ENCODE measurements at places on chromosomes 3 and 15.

DNA sequence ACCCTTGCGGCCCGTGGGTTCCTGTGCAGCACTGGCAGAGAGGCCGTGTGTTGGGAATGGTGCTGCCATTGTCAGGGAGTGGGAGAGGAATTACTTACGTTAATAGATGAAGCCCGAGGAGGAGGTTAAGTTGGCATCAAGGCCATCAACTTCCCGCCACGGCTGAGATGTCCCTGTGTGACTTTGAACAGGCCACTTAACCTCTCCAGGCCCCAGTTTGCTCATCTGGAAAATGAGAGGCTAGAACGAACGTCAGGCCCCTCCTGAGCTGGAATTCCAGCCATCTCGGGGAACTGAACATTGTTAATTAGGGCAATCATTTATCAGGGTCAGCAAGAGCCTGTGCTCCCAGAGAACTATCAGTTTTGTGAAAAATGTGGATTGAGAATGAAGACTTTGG lies 91.4 kb upstream of the MYZAP start:
- DNase-seq = no peak

DNA sequence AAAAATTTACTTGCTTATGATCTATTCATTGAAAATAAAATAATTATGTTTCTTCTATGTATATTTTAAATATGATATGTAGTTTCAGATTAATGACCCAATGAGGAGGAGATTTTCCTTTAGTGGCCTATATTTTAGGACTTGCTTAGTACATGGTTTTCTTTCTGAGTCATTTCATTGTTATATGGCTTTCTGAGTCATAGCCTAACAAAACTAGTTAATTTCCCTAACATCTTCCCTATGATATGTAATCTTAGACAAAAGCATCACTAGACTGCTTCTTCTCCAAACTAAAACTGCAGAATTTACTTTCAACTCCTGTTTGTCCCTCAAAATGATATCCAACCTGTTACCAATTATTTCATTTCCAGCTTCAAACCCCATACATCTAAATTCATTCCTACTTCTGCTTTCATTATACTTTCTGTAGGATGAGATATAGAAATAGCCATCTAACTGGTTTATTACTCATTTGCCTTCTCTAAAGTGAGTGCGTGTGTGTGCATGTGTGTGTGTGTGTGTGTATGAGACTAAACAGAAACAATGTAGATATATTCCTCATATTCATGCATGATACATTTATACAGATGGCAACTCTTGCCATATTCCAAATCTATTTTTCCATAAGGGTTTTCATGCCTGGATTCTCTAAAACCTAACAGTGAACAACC lies 915.0 kb upstream of the GBE1 start:
- no peak for DNase-seq

GRCh38 chr3:73433079-73433478 lies 191.7 kb downstream of the PDZRN3 start:
- DNase-seq = no peak

- DNase-seq = no peak
Measured at GRCh38 chr3:35970793-35971192, 331.5 kb downstream of the ARPP21 start.

GRCh38 chr3:71710906-71711494 lies 14.2 kb downstream of the EIF4E3 start:
- DNase-seq = peak; percentile 50

DNA sequence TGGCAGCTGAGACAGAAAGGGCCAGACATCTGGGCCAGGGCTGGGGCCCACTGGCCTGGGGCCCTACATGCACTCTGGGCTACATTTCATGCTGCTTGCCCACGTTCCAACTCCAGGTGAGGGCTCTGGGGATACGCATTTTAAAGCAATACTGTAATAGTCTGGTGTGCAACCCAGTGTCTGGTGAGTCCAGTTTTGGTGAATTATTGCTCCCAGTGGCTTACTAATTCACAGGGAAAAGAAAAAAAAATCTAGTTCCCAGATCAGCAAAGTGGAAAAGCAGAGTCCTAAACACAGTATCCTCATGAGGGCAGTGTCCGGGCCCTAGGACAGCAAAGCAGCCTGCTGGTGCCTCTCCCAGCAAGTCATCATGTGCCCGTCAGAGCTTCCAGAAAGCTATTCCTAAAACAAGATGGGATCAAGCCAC lies 82.4 kb downstream of the CCNL1 start:
- no peak for DNase-seq

DNA sequence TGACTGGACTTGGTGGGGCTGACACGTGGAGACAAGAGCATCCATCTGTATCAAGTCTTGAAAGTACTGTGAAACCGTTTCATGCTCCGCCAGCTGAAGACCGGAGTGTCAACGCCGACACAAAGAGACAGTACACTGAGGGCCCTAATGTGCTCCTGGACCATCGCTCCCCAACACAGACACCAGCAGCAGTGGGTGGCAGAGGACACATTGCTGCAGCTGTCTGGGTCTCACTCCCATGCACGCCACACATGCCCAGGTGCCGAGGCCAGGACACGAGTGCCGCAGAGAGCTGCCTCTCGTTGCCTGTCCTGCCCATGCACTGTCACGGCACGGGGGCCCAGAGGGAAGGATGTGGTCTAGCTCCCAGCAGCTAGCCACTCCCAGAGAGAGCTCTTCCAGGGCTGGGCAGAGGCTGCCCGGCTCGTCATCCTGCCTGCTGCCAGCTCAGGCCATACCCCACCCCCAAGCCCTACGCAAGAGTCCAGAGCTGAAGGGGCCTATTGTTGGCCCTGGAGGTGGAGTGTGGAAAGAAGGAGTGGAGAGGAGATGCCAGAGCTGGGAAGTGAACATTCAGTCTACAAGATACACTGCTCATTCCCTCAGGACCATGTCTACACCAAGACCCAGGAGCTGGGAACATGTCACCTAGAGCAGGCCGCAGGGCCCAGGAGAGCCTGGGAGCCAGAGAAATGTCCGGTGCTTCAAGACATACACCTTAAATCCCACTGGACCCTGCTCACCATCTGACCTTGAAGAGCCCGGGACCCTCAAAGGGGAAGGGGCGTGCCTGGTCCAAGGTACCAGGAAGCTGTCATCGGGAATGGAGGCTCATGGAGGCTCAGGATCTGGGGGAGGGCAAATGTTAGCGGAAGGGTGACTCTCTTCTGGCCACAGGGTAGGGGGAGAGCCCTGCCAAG lies 7.7 kb downstream of the TNK2 start:
- no peak for DNase-seq

GRCh38 chr15:41984622-41985021 lies 12.3 kb upstream of the EHD4 start:
- no peak for DNase-seq

DNA sequence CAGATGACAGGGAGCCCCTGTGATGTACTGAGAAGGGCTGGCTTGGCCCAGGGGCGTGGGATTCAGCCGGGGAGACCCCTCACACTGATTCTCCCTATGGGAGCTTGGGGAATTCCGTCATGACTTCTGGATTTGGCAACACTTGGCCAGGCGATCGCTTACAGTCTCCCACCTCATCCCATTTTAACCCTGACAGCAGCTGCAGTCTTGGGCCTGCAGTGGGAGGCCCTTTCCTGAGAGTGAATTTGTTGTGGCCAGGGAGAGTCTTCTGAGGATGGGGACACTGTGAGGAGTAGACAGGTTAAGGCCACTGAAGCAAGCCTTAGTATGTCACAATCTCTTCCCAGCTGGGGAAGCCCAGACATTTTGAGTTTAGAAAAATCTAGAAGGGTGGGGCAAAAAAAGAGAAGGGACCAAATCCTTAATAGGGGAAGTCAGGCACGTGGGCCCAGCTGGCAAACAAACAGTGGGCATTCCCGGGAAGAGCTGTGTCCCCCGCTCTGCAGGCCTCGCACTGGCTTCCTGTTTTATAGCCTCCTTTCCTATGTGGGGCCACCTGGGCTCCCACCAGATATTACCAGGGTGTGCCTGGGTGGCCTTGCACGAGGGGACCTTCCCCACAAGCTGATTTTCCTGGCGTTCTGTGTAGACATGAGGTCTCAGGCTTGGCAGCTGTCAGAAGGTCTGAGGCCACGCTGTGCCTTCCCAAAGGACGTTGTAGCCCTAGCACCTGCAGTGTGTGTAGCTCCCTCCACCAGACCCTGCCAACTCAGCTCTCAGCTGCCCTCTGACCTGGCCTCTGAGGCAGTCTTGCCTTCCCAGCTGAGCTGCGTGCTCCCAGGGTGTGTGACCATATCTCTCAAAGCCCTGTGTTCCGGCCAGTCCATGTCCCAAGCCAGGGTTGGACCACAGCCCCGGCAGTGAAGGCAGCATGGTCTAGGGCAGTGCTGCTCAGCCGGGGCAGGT lies 64.5 kb downstream of the FEM1B start:
- DNase-seq = no peak

DNA sequence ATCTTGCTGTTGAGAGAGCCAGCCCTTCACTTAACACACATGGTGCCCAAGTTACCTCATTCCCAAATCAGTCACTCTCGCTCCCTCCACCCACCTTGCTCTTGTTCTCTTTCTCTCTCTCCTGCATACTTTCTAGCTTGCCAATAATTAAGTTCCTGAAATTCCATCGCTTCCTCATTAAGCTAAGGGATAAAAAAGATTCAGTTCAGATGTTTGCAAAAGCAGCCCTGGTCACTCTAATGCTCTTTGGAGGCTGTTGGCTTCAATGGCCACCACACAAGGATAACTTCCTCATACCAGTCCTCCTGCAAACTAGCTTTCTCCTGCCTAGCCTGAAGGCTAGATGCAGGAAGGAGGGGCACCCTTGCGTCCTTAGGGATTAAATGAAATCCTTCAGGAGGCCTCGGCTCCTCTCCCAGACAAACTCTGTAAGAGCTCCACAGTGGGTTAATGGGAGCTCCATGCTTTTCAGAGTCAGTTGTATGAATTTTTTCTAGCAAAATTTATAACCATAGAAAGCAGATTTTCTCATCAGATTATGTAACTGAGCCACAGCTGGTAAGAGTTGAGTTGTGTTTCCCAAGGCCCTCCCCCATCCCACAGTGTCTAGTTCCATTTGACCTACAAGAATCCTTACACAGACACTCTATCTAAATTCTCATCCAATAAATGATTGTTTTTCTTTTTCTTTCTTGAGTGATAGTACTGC lies 176.6 kb upstream of the TRIM42 start:
- peak; percentile 92 for DNase-seq

DNA sequence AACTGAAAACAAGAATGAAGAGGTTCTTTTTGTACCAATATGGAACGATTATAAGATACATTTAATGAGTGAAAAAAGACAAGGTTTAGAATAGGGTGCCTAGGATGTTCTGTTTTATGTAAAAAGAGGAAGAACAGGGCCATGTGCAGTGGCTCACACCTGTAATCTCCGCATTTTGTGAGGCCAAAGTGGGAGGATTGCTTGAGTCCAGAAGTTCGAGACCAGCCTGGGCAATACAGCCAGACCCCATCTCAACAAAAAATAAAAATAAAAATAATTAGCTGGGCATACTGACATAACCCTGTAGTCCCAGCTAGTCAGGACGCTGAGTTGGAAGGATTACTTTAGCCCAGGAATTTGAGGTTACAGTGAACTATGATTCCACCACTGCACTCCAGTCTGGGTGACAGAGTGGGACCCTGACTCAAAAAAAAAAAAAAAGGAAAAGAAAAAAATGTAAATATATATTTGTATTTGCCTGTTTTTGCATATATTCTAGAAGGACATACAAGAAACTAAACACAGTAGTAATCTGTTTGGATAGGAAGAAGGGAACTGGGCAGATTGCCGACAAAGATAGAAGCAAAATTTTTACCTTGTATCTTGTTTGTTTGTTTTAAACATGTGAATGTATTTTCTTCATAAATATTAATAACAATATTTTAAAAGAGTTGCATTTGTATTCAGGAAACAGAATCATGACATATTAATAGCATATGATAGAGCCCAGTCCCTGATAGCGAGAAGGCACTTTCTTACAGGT lies 174.3 kb downstream of the SOX2 start:
- no peak for DNase-seq

DNA sequence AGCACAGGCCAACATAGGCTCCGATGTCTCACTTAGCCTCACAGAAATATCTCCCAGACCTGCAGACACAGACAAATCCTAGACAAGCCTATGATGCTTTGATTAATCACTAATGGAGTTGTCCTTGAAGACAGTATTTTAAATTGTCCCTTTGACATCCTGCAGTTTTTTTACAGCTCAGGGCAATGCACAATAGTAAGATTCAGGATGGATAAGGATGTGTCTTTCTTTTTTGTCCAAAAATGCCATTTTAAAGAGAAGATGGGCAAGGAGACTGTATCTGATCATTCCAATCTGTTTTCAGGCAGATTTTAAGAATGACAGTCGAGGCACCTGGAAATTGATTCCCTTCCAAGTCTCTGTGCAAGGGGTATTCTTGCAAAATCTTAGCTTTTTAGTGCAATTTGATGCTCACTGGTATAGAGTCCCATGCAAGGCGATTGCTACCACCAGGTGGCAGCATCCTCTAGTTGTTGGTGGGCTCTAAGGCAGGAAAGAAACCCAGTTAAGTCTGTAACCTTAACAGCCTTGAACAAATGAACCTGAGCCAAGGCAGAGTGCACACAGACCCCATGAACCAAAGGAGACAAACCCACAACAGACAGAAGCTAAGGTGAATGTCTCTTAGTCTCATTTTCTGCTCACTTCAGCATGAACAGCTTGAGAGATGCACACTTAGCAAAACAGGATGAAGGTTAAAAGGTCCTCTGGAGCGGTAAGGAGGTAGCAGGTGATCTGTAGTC lies 51.2 kb upstream of the MINAR1 start:
- peak; percentile 75 for DNase-seq

- no peak for DNase-seq
Measured at GRCh38 chr3:187963677-187964385, 190.1 kb upstream of the LPP start.

GRCh38 chr3:35864871-35865270 lies 225.5 kb downstream of the ARPP21 start:
- DNase-seq = no peak

GRCh38 chr15:94135486-94136147 lies 95.7 kb upstream of the MCTP2 start:
- no peak for DNase-seq

DNA sequence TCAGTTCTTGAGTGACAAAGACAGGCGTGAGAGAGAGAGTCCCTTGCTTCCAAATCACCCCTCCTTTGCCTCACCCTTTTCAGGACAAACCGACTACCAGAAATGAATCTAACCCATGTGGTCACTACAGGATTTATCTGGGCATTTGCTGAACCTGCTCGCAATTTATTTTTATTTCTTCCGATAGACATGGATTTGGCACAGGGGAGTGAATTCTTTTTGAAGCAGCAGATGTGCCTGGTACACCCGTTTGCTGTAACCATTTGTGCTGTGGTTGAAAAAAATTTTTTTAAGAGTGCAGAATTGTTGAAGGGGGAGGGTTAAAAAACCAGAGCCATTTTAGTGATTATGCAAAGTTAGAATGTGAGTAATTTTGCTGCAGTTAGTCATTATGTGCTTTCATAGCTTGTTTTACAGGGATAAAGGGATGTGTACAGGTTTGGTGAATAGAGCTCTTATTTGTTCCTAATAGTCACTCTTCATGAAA lies 442.0 kb downstream of the LPP start:
- DNase-seq = no peak

GRCh38 chr3:81033684-81034083 lies 727.8 kb downstream of the GBE1 start:
- DNase-seq = no peak

GRCh38 chr3:16056217-16056616 lies 118.3 kb upstream of the GALNT15 start:
- peak; percentile 15 for DNase-seq

All from umbilical cord (tissue), 2 donors.